ENCODE measurements at places on chromosomes 3 and 15.

DNA sequence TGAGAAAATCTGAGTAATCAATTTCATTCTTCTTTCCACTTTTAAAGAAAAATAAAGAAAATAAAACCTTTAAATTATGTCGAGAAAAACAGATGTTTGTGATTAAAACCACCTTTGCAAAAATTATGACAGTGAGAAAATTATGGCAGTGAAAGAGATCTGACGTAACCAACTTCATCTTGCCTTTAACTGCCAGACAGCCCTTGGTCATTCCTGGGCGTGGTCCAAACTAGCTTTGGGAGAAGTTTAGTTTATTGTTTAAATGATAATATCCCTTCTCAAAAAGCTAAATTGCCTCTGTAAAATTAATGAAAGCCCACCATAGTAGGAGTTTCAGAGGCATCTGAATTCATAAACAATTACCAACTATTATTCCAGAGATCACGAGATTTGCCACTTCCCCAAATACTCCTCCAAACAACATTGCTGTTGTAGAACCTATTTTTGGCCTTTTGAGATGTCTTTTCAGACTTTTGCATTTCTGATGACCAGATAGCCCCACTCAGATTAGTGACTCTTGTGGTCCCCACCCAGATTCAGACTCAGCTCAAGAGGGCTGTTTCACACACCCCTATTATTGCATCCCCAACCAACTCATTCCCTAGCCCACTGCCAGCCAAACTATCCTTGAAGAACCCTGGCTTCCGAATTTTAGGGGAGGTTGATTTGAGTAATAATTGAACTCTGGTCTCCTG is 664.4 kb upstream of the CBLB start:
- no peak for DNase-seq

GRCh38 chr15:62847900-62848489 is 194.6 kb upstream of the TPM1 start:
- no peak for DNase-seq

GRCh38 chr3:5011555-5012256 is 32.5 kb downstream of the BHLHE40 start:
- no peak for DNase-seq

- no peak for DNase-seq
Measured at GRCh38 chr3:177367788-177368187, 170.5 kb upstream of the TBL1XR1 start.

DNA sequence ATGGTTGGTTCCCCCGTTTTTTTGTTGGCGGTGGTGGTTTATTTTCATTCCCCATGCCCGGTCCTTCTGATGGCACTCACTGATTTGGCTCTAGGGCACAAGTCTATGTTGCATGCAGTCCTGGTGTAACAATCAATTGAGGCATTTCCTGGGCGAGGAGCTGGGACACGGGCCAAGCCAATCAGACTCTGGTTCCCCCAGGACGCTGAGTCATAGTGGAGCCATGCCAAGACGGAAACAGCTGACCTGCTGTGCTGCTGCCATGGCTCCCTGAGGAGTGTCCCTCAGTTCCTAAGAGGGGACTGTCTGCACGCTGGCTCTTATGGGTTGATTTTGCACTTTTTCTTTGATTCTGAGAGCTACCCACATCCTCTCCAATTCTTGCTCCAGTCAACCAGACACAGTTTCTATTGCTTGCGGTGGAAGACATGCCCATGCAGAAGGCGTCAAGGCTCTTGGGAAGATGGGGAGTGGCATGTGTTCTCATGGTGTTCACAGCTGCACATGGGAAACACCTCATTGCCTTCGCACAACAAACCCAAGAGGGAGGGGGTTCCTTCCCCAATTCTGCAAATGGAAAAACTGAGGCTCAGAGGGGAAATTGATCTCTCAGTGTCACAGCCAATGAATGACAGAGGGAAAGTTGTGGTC is 28.3 kb upstream of the ALDH1L1 start:
- no peak for DNase-seq

DNA sequence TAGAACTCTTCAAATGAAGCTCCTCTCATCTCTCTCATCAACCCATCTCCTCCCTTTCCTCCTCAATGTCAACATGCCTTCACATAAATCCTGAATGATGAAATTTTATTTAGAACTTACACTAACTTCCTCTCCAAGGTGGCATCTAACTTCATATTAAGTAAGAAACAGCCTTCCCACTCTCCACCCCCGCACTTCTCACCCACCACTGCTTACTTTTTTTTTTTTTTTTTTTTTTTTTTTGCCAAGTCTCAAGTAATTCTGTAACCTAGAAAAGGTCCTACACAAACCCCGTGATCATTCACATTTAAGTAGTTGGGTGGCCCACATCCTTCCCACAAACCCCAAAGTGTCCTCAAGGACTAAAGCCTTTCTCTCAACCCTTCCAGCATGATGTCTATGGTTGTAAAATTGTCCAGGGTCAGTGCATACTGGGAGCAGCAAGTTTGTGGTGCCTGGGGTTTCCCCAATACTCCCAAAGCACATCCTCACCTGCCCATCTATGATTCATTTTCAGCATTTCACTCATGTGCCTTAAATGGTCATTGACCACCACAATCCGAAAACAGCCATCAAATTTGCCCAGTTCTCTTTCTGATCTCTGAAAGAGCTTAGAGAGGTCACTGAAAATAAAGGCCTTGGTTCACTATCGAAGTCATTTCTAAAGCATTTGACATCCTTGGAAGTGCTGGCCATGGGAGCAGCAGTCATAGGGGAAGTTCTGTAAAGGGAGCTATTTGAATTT is 47.2 kb downstream of the CD86 start:
- no peak for DNase-seq

All from stimulated activated CD8-positive, alpha-beta memory T cell treated with anti-CD3 and anti-CD28 coated beads, Interleukin-12 subunit alpha, Interleukin-12 subunit beta, amount 100 ng/mL, for 4 hours (primary cell).